Pancreas (tissue), 10 donors: ENCODE measurements at places on chromosomes 7 and 10. TPM values are rescaled to one million over a fixed set of nuclear protein-coding genes. Genes with fewer than 3 reads are reported as not detected.

Gene SORBS1
- total RNA-seq = 18.6 TPM

GRCh38 chr7:34061149-34061548 is 155.8 kb downstream of the BMPER start:
- DNase-seq = no peak

DNA sequence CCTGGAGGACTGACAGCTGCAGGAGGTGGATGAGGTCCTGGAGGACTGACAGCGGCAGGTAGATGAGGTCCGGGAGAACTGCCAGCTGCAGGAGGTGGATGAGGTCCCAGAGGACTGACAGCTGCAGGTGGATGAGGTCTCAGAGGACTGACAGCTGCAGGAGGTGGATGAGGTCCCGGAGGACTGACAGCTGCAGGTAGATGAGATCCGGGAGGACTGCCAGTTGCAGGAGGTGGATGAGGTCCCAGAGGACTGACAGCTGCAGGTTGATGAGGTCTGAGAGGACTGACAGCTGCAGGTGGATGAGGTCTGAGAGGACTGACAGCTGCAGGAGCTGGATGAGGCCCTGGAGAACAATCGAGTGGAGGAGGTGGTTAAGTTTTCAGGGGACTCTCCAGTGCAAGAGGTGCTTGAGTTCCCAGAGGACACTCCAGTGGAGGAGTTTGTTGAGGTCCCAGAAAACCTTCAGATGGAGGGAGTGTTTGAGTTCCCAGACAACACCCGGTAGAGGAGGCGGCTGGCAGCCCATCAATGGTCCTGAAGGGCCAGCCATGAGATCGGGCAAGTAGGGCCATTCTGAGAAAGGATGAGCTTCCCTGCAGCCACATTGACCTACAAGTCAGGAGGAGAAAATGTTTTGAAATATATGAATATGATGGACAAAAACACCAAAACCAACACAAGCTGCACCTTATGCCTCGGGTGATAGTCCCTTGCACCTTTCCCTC is 4.7 kb upstream of the EIF5AL1 start:
- no peak for DNase-seq

- no peak for DNase-seq
Measured at GRCh38 chr10:18261063-18261610, 120.9 kb downstream of the CACNB2 start.

DNA sequence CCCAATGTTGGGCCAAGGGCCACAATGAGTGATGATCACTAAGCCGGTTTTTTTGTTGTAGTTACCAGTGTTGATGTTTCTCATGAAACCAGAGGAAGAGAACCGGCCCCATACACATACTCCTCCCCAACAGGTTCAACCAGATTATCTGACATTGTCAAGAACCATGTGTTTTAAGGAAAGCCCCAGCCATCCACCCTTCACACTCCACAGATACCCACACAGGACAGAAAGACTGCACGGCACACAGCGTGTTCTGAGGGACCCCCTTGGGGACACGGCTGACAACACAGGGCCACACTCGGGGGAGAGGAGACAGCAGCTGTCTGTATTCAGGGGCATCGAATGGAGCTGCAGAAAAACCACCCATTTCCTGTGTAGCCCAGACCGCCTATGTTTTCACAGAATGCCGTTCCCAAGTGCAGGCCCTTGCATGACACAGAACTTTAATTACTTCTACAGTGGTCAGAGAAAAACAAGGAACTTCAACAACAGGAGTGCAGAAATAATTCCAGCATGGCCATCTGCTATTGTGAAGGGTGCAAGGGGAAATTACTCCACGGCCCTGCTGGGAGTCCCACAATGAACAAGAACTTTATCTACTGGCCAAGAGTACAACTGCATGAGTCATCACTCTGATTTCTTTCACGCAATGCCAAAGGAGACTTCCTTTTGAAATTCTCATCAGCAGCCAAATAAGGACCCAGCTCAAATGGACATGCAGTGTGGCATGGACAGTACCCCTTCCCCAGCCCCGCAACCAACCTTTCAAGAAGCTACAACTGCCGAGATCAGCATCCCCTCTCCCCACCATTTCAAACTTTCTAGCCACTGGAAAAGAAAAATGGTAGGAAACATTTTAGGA is 2.3 kb downstream of the KLF6 start:
- DNase-seq = peak; percentile 64
